ENCODE measurements at places on chromosomes 11 and 22.

DNA sequence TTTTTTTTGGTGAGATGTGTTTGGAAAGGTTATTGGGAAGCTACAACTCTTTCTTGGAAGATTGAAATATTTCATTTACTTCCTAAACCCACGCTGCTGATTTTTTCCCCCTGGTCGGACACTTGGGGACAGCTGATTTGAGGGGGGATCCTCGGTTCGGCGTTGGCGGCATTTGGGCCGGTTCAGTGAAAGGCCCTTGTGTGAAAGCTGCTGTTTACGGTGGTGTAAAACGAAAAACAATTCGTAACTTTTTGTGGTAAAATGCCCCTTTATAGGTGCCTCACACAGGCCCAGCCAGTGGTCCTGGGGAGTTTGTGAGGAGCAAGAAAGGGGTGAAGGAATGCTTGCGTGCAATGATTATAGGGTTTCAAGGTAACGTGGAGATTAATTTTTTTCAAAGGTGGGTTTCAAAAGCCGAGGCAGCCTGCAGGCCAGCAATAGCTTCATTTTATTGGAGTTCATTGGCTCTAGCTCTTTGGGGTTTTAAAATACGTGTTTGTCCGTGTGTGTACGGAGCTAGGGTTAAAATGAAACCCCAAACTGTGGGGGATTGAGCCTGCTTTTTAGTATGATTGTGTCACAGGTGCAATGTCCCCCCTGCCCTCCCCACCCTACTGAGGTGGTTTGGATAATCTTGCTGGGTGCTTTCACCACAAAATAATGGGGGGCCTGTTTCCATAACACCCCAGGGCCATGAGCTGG, 77.2 kb upstream of the PPARA start:
- DNase-seq: peak; percentile 21

DNA sequence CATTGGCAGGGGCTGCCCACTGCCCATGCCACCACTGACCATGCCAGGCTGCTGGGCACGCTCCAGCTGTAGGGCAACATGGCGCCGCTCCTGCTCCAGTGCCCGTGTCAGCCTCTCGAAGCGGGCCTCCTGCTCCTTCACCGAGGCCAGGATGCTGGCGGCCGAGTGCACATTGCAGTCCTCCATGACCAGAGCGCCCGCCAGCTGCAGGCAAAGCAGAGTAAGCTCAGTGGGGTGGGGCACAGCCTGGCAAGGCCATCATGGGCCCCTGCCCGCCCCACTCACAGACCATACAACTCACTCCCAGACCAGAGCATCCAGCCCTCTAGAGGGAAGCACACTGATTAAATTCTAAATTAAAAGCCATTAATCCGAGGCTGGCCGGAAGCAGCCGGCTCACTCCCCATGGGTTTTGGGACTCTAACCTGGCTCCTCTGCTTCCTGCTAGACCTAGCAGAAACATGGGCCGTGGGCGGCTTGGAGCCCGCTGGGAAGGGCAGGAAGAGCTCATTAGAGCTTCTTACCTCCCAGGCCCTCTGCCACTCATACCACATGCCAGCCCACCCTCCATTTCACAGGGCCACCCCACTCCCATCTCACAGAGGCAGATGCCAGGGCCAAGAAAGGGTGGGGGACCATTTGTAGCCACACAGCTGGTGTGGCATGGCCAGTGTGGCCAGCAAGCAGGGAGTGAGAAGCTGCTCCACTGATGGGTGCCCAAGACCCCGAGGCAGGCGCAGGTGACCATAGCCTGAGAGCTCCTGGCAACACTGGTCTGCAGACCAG, 25.8 kb downstream of the ARVCF start:
- no peak for DNase-seq

DNA sequence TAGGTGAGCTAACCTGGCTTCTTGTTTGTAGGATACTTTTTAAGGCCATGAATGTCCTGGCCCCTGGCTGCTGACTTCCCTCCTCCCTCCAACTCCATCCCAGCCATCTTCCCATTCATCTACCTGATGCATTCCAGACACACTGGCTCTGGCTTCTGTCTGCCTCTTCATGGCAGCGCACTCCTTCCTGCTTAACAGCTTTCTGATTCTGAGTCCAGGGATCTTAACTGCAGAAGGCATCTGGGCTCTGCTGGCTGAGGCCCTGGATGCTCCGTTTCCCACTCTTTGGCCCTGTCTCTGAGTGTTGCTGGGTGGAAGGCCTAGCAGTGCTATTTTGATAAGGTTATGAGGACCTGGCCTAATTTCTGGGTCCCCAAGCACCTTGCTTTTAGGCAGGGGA, 1.8 kb upstream of the THY1 start:
- DNase-seq: no peak

GRCh38 chr11:79244241-79244772, 196.5 kb downstream of the TENM4 start:
- DNase-seq: peak; percentile 29

GRCh38 chr11:46951864-46952263, 15.3 kb downstream of the CSTPP1 start:
- no peak for DNase-seq

DNA sequence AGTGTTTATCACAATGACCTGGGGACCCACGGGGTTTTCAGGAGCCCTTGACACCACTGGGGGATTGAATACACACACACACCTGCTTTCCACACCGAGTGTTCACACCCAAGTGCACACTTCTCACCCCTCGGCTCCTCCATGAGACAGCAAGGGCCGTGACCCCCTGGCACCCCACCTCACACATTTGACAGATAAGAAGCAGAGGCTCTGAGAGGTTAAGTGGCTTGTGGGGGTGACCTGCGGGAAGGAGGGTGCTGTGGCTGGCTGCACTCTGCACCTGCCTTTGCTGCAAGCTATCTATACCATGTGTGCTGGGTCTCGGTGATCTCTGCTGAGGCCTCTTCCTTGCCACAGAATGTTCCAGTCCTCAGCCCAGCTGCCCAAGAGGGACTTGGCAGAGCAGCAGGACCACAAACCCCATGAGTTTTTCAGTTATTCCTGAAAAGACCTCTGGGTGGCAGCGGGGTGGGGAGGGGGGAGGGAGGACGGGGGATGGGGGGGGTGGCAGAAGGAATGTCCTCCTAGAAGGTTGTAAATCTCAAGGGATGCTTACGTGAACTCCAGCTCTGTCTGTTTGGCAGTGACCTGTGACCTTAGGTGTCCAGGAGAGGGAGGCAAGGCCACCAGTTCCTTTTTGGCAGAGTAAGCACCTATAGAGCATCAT, 47.9 kb upstream of the RFPL3 start:
- no peak for DNase-seq

DNA sequence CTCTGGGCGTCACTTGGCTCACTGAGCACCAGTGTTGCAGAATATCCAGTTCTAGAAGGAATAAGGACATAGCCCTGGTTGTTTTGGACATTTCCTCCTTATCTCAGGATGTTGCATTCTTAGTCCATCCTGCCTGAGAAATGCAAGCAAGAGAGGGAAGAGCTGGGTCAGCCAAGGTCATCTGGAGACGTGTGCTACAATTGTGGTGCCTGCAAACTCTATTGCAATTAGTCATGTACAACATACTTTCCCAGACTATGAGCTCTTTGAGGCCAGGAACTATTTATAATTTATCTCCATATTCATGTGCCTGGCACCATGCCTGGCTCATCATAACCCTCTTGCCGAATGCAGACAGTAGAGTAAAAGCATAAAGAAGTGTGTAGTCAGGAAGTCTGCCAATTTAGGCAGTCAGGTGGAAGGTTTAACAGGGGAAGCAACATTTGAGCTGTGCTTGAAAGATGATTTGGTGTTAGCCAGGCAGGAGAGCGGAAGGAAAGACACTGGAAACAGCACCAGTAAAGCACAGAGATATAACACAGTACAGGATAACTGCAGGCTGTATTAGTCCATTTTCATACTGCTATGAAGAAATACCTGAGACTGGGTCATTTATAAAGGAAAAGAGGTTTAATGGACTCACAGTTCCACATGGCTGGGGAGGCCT, 129.4 kb upstream of the PAX6 start:
- DNase-seq: no peak

DNA sequence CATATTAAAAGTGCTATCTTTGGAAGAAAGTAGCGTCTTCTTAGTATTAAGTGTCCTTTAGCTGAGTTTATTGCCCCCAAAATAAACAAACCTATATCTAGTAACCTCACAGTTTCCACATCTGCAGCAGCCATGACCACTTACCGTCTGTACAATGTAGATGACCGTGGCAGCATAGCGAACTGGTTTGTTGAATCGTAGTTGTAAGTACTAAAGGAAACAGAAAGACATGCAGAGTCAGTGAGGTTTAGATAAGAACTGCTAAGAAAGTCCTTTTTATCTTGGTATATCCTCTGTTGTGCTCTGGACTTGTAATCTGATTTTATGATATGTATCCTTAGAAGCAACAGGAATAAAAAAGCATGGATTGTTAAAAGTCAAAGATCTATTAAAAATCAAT, 9.4 kb downstream of the SLC5A12 start:
- no peak for DNase-seq

DNA sequence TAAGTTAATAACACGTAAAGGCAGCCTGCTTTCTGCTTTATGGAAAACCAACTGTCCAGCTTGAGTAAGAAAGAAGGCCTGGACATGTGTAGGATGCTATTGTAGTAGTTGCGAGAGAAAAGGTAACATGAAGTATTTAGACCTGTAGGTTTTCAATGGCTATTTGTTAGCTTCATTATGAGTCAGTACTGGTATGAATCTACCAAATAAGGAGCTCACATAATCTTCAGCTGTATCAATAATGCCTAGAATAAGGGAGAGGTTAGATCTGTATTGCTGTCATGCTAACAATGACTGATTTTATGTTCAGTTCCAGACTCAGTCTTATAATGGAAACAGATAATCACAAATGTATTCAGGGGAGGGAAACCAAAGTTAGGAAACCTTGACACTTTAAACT, 550.3 kb downstream of the CNTN5 start:
- no peak for DNase-seq

DNA sequence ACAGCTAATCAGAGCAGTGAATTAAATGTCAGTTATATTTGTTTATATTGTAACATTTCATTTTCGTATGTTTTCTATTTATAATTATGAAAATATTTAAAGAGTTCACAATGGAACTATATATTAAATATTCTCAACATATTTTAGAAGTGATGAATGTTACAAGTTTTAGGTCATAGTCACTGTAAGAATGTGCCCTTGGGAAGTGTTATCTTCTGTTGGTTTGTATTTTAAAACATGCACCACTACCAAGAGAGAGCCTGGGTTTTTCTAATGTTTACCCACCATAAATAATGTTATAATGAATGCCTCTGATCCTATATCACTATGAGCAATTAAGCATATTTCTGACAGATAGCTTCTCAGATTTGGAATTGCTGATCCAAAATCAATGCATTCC, 171.0 kb downstream of the BCR start:
- DNase-seq: no peak

All from NB4 (cell line).